ENCODE measurements at places on chromosomes 1 and 21.

DNA sequence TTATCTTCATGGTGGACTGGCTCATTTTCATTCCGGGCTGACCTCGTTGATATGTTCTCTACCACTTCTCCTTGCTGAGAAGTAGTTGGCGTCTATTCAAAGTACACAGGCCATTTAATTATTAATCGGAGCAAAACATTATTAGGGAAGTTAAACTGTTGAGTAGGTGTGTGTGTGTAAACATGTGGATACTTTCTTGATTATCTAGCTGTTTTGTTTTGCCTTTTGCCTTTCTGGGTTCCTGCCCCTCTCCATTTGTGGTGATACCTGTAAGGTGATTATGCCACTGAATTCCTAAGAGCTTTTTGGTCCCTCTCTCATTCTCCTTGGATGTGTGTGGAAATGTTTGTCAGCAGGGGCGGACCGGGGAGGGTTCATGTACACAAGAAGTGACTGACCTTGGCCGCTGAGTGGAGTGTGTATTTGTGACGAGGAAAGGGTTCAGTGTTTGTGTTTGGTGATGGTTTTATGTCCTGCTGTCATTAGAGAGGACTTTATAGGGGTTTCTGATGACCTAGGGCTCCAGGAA lies 56.6 kb upstream of the PPP2R5A start:
- no peak for DNase-seq

DNA sequence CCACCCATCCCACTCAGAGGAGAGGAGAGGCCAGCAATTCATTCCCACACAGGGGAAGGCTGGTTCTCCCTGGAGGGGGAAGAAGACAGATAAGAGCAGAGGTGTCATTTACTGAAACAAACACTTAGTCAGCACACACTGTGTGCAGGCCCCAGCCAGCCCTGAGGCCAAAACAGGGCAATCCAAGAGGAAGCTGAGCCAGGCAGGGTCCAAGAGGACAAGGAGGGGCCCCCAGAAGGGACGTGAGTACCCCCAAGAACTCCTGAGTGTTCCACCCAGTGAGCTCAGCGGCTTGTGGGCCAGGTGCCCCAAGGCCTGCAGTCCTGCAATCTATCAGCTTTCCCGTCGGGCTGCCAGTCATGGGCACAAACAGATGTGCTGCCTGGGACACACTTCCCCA lies 15.8 kb downstream of the ADGRB2 start:
- no peak for DNase-seq

DNA sequence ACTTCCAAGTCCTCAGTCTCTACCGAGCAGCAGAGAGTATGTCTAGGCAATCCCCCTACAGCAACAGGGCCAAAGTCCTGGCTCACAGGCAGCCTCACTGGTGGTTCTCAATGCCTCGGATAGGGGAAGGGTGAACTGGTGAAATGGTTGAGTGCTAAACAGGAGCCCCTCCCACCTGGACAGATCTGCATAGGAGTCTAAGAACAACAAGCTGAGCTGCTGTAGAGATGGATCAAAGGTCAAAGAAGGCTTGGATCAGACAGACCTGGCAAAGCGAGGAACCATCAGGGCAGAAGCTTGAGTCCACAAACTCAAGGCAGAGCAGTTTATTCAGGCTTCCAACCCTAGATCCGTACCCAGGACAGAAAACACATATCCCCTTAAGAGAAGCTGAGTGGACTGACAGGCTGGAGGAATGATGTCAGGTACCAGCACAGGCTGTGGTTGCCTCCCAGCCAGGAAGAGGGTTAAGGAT lies 31.8 kb downstream of the RABIF start:
- no peak for DNase-seq

DNA sequence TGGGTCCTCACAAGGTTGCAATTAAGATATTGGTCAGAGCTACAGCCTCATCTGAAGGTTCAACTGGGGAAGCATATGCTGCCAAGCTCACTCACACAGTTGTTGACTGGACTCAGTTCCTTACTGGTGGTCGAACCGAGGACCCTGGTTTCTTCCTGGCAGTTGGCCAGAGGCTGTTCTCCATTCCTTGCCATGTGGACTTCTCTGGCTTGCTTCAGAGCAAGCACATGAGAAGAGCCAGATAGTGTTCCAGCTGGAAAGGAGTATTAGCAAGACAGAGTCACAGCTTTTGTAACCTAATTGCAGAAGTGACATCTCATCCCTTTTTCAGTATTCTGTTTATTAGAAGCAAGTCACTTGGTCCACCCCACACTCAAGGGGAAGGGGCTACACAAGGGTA lies 23.6 kb downstream of the POU2F1 start:
- no peak for DNase-seq

DNA sequence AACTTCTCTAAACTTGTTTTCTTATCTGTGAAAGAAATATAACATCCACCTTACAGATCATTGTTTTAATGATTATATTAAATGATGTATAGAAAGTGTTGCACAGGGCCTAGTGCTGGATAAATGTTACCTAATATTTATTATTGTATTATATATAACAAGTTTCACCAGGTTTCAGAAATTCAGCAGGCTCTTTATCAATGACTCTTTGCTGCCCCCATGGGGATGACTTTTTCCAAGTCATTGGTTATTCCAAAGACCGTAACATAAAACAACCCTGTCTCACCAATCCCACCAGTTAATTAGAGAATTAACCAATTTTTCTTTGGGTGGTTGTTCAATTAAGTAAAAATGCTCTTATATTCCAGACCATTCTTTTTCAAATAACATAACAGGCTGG lies 7.3 kb upstream of the DEDD start:
- DNase-seq: no peak

DNA sequence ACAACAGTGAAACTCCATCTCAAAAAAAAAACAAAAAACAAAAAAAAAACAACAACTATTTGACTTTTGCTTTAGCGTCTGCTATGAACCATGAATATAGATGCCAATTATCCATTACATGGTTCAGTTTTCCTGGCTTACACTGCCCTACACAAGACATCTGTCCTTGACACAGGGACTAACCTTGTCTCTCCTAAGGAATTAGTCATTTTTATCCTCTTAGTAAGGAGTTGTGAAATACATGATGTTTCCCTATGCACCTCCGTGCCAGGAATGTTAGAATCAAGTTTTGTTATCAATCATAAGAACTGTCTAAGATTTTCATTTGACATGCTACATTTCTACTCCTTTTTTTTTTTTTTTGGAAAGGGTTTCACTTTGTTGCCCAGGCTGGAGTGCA lies 241.8 kb downstream of the KIF26B start:
- no peak for DNase-seq

All from stimulated activated CD4-positive, alpha-beta T cell treated with anti-CD3 and anti-CD28 coated beads, Interleukin-1b, Interleukin-23, amount 100 ng/mL, for 24 hours (primary cell).